Heart right ventricle (tissue), 16 donors: ENCODE measurements at places on chromosomes 2 and 18. TPM values are rescaled to one million over a fixed set of nuclear protein-coding genes. Genes with fewer than 3 reads are reported as not detected.

GRCh38 chr18:3454365-3455089, 4.6 kb downstream of the TGIF1 start:
- no peaks in the 10 kb centered on the region for H3K27me3 ChIP-seq
- H3K27ac ChIP-seq: peak overlapping the region; percentile 95
- no peak for DNase-seq

- no peak overlapping the region for H3K27ac ChIP-seq
- H3K27me3 ChIP-seq: no peaks in the 10 kb centered on the region
- no peaks in the 10 kb centered on the region for H3K36me3 ChIP-seq
- DNase-seq: no peak
- H3K4me3 ChIP-seq: no peak overlapping the region
These were observed 15.7 kb downstream of the FAM98A start for GRCh38 chr2:33583194-33583938.

- no peaks in the 10 kb centered on the region for H3K4me1 ChIP-seq
- H3K4me3 ChIP-seq: no peak overlapping the region
- H3K36me3 ChIP-seq: no peaks in the 10 kb centered on the region
- no peak for DNase-seq
These were observed 662.1 kb downstream of the LRP1B start for GRCh38 chr2:141468761-141469160.

DNA sequence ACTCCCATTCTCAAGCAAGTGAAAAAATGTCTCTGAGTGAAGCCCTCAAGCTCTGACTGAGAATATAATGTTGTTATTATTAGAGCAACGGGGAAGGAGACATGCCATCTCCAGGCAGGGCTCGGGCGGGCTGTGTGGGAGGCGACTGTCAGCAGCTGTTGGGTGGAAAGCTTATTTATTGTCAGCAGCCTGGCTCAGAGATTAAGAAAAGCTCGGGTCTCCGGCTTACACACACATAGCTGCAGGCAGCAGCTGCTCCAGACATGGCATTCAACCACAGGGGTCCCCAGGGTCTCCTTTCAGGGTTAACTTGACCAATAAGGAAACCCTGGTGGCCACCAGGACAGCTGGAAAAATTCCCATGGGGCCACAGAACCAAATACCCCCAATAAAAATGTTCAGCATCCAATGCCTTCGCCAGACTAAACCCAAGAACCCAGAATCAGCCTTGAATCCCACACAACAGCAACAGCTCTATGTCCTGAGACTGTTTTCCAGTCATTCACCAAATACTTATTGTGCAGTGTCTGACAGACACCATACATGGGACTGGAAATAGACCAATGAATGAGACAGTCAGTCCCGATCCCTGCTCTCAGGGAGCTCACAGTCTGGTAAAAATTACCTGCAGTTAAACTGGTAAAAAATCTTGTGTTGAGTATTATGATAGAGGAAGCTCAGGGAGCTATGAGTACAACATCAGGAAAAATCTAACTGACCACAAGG, 70.5 kb upstream of the RTN4 start:
- no peak overlapping the region for H3K4me3 ChIP-seq
- no peaks in the 10 kb centered on the region for H3K36me3 ChIP-seq
- H3K4me1 ChIP-seq: peaks cover 7% of the 10 kb centered on the region
- peak overlapping the region; percentile 5 for H3K27ac ChIP-seq
- DNase-seq: peak; percentile 55

PCARE gene
- total RNA-seq: 1.8 TPM
